RCC 7860 (cell line): ENCODE measurements at places on chromosomes 5 and 9.
A peak's percentile ranks its signal among the peaks of the same experiment; 100 is the strongest.

GRCh38 chr5:10499776-10500175 is 58.1 kb downstream of the ROPN1L start:
- no peak for DNase-seq

- peak; percentile 55 for DNase-seq
Observed at GRCh38 chr5:65823204-65823603, 101.2 kb downstream of the NLN start.

DNA sequence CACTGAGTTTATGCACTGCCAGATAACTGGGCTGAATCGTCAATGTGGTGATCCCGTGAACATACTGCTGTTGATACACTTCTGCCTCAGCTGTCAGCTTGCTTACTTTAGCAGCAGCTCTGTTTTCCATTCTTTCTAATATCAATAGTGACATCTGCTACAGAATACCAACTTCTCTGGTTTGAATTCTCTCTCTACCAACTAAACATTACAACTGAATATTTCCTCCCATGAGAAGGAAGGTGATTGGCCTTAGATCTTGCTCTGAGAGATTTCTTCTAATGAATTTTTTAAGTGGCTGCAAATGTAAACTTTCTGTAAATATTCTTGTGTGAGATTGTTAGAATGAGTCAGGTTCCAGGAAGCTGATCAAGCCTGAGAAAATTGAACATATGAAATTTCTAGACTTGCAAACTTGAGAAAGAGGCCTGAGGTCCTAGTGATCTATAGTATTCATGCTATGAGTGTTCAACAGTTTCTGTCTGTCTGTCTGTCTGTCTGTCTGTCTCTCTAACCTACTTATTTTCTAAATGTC is 205.5 kb upstream of the CDKN2B start:
- no peak for DNase-seq

DNA sequence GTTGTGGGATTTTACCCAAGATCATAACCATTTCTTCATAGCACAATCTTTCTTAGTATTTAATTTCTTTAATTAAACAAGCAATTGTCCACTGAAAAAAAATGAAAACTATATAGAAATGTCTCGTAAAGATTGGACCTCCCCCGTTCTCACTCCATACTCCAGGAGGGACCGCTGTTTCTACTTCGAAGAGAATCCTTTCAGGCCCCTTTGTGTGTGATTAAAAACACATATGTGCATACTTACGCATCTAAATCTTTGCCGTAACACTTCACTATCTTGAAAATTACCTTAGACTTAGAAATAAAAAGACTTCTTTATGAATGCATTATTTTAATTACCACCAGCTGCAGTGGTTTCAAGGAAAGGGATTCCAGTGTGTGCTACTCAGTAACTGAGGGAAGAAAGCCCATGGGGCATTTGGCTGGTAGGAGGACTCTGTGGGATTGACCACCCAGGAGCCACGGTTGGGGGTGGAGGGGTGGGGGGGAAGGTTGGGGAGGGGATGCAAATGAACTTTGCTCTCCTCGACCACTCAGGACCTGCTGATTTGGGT is 209.1 kb downstream of the FAM114A2 start:
- DNase-seq, result no peak

DNA sequence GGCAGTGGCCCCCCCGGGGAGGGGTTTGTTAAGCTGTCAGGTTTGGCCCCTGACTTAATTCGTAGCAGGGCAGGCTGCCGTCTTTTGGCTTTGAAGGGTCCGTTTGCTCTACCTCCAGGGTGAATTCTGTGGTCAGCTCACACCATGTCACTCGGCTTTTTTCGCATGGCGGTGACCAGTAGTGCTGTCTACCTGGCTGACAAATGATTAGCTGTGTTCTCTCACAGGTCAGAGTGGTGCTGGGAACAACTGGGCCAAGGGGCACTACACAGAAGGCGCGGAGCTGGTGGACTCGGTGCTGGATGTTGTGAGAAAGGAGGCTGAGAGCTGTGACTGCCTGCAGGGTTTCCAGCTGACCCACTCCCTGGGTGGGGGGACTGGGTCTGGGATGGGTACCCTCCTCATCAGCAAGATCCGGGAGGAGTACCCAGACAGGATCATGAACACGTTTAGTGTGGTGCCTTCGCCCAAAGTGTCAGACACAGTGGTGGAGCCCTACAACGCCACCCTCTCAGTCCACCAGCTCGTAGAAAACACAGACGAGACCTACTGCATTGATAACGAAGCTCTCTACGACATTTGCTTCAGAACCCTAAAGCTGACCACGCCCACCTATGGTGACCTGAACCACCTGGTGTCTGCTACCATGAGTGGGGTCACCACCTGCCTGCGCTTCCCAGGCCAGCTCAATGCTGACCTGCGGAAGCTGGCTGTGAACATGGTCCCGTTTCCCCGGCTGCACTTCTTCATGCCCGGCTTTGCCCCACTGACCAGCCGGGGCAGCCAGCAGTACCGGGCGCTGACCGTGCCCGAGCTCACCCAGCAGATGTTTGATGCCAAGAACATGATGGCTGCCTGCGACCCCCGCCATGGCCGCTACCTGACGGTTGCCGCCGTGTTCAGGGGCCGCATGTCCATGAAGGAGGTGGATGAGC is 1.4 kb downstream of the TUBB4B start:
- no peak for DNase-seq

DNA sequence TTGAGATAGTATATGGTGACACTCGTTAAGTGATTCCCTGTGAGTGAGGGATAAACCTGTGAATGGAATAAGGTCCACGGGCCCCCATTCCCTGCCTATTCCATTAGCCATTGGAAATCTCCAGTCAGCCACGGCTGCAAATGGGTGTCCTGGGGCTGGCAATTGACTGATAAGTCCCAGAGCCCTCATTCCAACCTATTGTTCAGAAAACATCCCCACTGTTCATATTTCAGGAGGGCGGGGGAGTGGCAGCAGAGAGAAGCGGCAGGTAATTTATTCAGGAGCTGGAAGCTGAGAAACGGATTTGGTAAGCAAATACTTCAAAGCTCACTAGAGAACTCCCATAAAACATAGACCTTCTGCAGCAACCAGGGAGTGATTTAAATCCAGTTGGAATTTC is 42.0 kb downstream of the TMEM174 start:
- DNase-seq, result no peak

GRCh38 chr9:133135146-133135745 is 14.2 kb upstream of the RALGDS start:
- DNase-seq, result peak; percentile 98

GRCh38 chr9:120463765-120464164 is 116.2 kb downstream of the CDK5RAP2 start:
- no peak for DNase-seq

GRCh38 chr9:34452568-34452967 is 5.8 kb downstream of the FAM219A start:
- DNase-seq, result no peak

DNA sequence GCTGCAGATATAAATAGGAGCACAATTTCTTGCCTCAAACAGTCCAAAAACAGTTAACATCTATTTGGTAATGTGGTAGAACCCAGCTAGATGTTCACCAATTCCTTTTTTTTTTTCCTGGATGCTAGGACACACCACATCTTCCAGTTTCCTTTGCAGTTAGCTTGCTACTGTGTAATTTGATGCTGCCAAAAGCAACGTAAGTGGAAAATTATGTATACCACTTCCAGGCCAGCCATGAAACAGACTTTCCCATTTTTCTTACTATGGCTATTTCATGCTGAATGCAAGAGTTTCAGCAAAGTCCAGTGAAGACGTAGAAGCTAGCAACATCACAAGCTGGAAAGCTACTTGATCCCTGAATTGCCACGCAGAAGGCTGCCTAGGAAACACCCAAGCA is 667.2 kb downstream of the TLE1 start:
- DNase-seq, result no peak
